ENCODE measurements at places on chromosomes 7 and 10.
A peak's percentile ranks its signal among the peaks of the same experiment; 100 is the strongest.

DNA sequence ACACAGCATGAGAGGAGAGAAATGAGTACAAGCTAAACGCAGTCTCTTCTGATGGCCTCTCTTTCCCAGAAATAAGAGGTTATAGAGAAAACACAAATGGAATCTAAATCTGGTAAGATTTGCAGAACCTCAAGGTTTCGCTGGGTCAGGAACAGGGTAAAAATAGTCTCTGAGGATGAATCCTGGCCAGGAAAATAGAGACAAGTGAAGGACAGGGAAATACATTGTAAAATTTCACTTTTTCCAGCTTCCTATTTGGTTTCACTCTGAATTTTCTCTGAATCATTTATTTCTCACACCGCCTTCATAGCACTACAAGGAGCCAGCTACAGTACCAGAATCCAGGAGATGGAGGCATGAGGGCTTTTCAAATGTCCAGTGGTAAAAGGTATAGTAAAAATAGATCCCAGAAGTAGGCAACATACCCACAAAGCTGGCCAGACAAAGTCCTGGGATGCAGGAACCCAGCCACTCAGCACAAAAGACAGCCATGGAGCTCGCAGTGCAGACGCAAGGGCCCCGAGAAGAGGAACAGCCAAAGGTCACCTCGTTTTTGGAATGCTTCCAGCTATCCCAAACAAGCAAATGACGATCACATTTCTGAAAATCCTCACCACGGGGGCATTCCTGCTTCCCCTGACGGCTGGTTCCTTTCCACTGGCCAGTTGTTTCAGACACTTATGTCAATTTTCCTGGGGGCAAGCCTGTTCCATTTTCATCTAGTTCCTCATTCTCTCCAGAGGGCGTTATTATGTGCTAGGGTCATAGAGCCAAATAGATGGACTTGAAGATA lies 21.5 kb upstream of the IKZF1 start:
- DNase-seq: no peak

- no peak for DNase-seq
Measured at GRCh38 chr10:83075815-83076355, 1063.4 kb upstream of the GHITM start.

GRCh38 chr7:4801839-4802231 lies 26.4 kb downstream of the AP5Z1 start:
- DNase-seq: no peak

DNA sequence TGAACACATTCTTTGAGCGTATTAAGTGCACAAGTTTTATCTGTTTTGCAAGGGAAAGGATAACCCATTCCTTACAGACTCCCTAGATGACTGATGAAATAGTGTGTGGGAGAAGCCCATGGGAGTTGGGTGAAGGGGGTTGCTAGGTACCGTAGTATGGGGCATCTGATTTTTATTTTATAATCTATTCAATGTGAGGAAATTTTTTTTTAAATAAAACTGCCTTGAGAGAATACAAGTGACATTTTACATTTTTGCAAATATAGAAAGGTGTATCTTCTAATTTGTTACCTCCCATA lies 1.4 kb downstream of the BTAF1 start:
- no peak for DNase-seq

DNA sequence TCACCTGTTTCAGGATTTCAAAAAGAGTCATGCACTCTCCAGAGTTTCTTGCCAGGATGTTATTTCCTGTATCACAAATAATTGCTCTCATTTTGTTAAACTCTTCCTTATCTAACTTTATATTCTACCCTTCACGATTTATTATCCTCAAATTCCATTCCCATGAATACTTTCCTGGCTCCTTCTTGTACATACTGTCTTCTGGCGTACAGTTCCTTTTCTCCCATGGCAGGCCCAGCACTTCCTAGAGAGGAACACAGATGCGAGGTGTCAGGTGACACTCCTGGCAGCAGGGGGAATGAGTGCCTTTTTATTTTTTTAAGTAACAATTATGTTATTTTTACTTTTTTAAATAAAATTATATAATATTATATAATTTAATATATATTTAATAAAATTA lies 411.9 kb downstream of the TFEC start:
- DNase-seq: no peak

DNA sequence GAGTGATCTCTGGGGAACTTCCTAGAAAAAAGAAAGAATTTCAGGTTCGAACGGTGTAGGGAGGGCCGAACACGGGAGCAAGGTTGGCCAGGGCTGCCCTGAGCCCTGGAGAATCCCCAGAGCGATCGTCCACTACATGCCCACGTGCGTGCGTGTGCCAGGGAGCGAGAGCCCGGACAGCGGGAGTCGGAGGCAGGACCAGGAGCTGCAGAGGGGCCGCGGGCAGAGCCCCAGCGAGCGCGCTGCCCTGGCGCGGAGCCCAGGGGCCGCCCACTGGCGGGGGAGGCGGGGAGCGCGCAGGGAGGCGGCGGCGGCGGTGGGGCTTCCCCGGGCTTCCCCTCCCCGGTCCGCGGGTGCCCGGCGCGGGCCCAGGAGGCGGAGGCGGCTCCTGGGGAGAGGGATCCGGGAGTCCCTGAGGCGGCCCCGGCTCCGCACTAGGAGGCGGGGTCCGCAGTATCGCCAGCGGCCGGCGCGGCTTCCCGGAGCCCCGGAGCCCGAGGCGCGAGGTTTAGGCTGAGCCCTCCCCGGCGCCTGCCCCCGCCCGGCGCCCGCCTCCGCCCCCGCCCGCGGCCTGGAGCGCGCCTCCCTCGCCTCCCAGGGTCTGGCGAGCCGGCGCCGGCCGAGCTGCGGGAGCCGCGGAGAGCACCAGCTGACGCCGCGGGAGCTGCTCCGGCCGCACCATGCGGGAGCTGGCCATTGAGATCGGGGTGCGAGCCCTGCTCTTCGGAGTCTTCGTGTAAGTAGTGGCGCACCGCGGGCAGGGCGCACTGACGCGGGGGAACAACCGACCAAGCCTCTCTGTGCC lies at the start of gene PLPP4:
Gene PLPP4 (plus strand): TSS at position 602 of the 805 bp plus-strand sequence. CDS start 79 bp downstream, at position 681.
- peak; percentile 12 for DNase-seq

GRCh38 chr7:146702898-146703297 lies 586.3 kb downstream of the CNTNAP2 start:
- DNase-seq: no peak

DNA sequence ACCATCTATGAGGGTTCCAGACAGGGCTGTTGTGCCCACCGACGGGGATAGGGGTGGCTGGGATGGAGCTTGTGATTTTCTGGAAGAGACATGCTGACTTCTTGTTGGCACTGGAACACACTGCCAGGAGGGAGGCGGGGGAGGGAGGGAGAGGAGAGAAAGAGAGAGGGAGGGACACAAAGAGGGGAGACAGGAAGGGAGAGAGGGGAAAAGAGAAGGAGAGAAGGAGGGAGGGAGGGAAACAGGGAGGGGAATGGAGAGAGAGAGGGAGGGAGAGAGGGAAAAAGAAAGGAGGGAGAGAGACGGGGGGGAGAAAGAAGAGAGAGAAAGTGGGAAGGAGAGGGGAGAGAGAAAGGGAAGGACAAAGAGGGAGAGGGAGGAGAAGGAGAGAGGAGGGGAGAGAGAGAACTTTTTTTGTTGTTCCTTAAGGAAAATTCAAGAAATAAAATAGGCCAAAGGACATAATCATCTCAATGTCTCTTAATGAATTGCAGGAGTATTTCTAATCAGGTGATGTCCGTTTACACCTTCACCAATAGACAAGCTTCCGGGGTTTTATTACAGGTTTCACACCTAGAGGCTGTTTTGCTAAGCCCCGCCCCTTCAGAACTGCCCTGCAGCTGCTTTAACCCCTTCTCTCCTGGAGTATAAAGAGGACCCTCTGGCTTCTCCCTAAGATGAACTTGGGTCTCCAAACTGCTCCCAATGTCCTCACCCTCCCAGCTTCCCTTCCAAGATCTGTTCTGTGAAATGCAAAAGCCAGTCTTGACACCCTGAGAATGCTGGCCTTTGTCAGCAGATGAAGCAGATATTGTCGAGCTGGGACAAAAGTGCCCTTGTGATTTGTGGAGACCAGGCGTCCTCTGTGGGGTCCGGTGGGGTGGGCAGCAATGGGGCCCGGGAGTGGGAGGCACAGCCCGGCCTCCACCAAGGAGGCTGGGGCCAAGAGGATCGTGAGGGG lies 82.0 kb upstream of the GTF2IRD1 start:
- no peak for DNase-seq

DNA sequence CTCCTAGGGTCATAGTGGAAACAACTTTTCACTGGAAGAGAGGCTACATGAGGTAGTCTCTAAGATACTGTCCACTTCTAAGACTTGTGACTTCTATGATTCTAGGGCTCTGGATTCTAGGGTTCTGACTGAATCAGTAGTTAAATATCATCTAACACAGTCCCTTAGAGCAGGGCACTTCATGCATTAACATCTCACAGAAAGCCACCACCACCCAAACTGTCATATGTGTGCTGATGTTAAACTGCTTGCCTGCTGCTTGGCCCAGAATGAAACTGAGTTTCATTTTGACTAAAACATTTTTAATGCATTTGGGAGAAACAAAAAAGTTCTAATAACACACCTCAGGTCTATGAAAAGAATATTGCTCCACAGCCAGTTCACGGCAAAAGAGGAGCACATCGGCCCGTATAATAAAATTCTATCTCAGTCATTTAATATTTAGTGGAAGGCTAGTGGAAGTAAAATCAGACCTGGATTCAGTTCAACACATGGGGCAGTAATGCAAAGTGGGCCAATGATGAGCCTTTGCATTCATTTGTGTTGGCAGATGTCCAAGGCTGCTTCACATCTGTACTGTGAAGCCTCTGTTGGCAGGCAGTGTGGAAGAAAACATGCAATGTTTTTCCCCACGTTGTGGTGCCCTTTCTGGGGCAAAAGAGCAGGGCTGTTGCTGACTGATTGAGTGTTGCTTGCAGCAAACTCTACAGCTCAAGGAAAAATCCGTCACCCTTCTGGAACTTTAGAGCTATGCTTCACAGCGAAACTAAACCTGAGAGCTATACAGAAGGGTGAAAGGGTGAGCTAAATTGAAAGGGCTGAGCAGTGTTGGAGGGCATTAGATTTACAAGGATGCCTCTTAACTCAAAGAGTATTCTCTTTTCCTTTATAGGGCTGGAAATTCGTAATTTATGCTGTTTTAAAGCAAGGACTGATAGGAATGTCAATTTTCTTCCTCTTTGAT lies 33.5 kb upstream of the AUTS2 start:
- peak; percentile 38 for DNase-seq

DNA sequence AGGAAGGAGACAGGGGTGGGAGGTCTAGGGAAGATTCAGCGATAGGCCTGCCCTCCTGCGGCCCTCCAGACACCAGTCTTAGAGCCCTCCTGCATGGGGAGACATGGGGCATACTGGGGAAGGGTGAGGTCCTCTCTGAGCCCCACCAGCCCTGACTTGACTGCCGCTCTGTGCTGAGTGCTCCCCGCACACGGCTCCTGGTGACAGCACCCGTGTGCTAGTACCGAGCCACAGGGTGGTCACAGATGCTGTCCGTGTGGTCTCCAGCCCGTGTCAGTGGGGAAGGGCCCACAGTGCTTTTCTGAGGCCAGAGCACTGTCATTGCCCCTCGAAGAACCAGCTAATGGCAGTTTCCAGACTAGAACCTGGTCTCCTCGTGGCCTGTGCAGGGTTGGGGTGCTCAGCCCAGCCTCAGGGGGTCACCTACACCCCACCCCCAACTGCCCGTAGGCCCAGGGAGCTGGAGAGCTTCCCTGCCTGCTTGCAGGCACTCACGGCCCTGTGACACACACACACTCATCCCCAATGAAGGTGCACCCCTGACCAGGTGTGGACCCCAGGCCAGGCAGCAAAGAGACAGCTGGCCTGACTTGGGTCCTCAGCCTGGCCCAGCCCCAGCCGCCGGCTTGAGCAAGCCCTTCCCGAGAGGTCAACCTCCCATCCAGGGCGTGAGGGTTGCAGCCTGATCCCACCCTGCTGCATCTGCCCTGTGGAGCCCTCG lies 86.0 kb upstream of the RET start:
- no peak for DNase-seq

DNA sequence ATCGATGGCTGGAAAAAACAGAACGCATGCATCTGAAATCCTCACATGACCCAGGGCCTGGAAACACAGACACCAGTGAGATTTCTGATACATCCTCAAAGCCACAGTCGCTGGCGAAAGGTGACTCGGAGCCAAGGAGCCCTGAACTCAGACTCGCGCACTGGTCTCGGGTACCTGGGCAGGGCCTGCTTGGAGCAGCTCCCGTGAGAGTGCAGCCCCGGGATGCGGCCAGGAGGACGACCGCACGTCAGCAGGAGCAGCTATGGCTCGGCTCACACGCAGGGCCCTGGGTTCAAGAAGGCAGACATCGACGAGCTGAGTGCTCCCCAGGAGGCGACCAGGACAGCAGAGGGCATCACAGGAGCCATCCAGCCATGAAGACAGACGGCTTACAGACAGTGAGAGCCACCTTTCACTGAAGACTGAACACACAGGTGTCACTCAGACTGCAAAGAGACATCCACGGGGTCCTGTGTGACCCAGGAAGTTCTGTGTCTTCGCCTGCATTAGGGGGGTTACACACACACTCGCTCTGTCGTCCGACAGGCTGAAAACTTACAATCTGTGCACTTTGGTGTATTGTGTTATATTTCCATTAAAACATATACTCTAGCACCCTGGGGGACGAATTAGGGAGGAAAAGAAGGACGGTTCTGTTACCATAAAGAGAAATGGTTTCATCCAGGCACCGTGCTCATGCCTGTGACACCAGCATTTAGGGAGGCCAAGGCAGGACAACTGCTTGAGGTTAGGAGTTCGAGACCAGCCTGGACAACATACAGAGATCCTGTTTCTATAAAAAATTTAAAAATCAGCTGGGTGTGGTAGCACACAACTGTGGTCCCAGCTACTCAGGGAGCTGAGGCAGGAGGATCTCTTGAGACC lies 227.7 kb downstream of the MAD1L1 start:
- no peak for DNase-seq

- DNase-seq: no peak
Measured at GRCh38 chr10:86942441-86943315, 14.7 kb downstream of the MMRN2 start.

- DNase-seq: no peak
Measured at GRCh38 chr7:90599892-90600555, 3.9 kb downstream of the CDK14 start.

DNA sequence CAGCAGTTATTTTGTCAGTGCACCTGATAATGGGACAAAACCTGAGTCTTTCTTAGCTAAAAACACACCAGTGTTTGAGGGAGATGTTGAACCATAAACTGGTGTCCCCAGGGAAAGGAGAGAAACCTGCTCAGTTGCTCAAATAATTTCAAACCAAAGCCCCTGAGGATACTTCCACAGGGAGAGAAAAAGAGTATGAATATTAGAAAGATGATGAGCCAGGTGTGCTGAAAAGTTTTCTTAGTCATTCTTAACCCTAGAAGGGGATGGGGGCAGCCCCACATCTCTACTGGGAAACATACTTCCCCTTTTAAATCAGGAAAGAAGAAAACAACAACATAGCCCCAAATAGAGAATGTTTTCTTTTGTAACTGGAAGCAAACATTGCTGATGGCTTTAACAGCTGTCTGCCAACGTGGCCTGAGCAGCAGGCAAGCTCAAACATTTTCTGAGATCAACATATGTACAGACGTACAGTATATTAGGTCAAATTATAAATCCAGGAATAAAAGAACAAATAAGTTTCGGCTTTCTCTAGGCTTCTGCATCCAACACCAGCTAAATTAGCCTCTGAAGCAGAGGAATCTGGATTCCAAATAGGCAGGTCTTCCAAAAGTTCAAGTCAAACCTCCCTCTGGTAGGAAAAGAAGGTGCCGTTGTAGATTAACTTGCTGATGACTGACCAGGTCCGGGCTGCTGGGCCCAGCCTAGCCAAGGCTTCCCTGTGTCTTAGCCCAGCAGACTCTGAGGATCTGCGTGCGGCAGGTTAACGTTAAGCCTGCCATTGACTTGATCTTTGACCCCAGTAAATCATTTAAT lies 30.5 kb upstream of the FBXW4 start:
- peak; percentile 13 for DNase-seq

- DNase-seq: no peak
Measured at GRCh38 chr10:94052866-94053791, 59.4 kb downstream of the PLCE1 start.

GRCh38 chr10:3654980-3655379 lies 130.0 kb downstream of the KLF6 start:
- DNase-seq: no peak

All from GM06990 (cell line).